ENCODE measurements at places on chromosomes 16 and 17.
A peak's percentile ranks its signal among the peaks of the same experiment; 100 is the strongest.

GRCh38 chr17:5701381-5701780 is 117.1 kb upstream of the NLRP1 start:
- DNase-seq = no peak

DNA sequence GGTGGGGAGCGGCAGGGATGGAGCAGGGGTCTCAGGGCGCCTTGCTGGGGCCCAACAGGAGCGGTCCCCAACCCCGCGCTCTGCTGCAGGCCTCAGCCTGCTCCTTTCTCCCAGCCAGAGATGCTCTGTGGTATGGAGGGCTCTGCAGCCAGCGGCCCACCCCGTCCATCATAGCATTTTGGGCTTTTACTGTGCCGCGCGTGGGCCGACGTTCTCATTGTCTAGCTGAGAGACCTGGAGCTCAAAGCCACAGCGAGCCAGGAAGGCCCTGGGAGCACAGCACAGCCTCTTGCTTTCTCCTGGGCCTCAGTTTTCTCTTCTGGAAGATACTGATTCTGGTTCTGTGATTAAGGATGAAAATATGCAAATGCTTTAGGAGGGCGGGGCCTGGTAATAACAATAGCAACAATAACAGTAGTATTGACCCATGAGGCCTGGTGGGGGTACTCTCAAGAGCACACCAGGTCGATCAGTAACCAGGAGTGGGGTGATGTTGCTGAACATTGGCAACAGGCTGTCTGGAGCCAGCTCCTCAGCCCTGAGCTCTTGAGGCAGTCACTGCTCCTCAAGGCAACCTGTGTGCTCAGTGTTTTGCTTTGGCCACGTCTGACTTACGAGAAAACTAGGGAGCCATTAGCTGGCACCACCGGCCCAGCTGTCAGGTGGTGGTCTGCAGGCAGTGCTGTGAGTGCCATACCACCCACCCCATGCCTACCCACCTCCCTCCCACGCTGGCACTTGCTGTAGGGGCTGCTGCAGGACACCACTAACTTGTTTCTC is 1.1 kb upstream of the RASD1 start:
- DNase-seq = no peak

DNA sequence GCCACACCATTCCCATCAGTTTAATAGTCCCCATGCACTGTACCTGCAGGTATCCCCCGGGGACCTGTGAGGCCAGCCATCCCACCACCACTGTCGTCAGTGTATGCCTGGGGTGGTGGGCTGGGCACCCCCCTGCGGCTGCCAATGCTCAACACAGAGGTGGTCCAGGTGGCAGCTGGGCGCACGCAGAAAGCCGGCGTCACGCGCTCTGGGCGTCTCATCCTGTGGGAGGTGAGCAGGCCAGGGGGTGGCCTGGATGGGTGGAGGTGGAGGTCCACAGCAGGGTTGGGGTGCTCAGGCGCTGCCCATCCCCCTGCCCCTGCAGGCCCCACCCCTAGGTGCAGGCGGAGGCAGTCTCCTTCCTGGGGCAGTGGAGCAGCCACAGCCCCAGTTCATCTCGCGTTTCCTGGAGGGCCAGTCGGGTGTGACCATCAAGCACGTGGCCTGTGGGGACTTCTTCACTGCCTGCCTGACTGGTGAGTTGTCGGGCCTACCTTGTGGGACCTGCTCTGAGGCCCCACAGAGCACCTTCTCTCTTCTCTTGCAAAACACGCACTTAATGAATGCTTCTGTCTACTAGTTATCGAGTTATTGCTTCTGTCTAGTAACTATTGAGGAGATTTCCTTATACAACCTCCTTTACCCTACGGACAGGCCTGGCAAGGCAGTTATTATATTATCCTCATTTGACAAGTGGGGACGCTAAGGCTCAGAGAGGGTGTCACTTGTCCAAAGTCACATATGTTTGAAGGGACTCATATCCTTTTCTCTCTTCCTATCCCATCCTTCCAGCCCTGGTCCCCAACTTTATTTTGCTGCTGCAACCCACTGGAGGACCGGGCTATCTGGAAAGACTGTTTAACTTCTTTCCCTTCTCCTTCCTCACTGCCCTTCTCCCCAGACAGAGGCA is 5.8 kb upstream of the TRAF4 start:
- DNase-seq = peak; percentile 86

GRCh38 chr17:6435968-6436367 is 1.0 kb upstream of the AIPL1 start:
- DNase-seq = peak; percentile 83

DNA sequence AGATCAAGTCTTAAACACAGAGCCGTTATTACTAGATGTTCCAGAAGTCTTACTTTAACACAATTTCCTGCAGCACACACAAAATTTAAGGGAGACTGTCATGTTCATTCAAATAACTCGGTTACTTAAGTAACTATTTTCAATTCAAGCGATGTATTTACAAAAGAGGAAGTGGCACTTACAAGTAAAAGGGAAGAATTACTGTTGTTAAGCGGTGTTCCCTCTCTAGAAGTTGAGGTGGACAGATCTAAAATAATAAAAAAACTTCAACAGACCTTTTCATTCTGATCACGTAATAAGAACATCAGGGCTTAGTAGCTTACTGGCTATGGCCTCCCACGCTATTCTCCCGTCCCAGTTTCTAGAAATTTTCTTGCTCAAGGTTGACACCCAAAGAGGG is 26.2 kb upstream of the TXNDC11 start:
- DNase-seq = peak; percentile 27

GRCh38 chr16:2881783-2882649 is 999 bp upstream of the FLYWCH2 start:
- DNase-seq = no peak

DNA sequence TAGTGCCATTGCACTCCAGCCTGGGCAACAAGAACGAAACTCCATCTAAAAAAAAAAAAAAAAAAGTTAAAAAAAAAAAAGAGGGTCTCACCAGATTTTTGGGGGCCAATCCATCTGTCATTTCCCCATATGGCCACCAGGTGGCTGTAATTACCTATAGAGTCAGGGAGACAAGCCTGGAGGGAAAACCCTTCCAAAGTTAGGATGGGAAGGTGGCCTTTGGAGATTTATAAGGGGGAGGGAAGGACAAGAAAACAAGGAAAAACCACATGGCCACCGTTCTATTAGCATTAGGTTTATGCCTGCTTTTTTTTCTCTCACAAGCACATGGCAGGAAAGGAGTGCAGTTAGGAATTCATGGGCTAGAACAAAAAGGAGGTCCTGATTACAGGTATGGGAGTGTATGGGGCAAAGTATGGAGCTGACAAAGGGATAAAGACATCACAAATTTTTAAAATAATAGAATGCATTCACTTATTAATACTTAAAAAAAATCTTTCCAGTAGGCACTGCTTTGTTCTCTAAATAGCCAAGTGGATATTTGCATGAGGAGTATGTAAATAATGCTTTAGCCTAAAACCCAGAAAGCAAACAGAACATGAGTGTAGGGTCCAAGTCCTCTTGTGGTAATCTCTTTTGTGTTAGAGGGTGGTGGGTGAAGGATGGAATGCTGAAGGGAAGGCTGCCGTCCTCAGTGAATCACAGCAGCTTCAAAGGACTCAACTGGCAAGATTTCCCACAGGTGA is 5.1 kb downstream of the CYB5D1 start:
- no peak for DNase-seq

Data from GM13977 (cell line).